ENCODE measurements at places on chromosomes 16 and 17. TPM values are rescaled to one million over a fixed set of nuclear protein-coding genes. Genes with fewer than 3 reads are reported as not detected.

RHBDF1 gene
- total RNA-seq = 20.0 TPM

TRAPPC1 gene
- 107 TPM for total RNA-seq

NPIPB9 gene
- total RNA-seq = 0.30 TPM

NPIPB8 gene
- not detected for total RNA-seq

MYLK3 gene
- 274 TPM for total RNA-seq

MMP15 gene
- 62.2 TPM for total RNA-seq

KRT40 gene
- not detected for total RNA-seq

CHD9NB gene
- 0.97 TPM for total RNA-seq

KRTAP4-1 gene
- total RNA-seq = not detected

SOX15 gene
- total RNA-seq = 1.2 TPM

ANKRD11 gene
- total RNA-seq = 75.2 TPM

HSD11B2 gene
- 0.89 TPM for total RNA-seq

CXCL16 gene
- 3.5 TPM for total RNA-seq

SLC12A3 gene
- total RNA-seq = not detected

ABCA6 gene
- 21.5 TPM for total RNA-seq

CES3 gene
- total RNA-seq = 1.6 TPM

SLFN11 gene
- total RNA-seq = 18.2 TPM

TP53TG3C gene
- 0.42 TPM for total RNA-seq

CIBAR2 gene
- total RNA-seq = not detected

TNFRSF17 gene
- not detected for total RNA-seq

SDR42E2 gene
- not detected for total RNA-seq

CCDC200 gene
- total RNA-seq = not detected

ALOXE3 gene
- not detected for total RNA-seq

WRAP53 gene
- 5.3 TPM for total RNA-seq

NARF gene
- 90.4 TPM for total RNA-seq

CDH16 gene
- not detected for total RNA-seq

RHBDL1 gene
- 1.9 TPM for total RNA-seq

CCL5 gene
- total RNA-seq = 4.2 TPM

TPSB2 gene
- total RNA-seq = 7.3 TPM

TNP2 gene
- not detected for total RNA-seq

NTN1 gene
- 28.4 TPM for total RNA-seq

KRT28 gene
- not detected for total RNA-seq

CALB2 gene
- 1.6 TPM for total RNA-seq

EXOC3L1 gene
- total RNA-seq = 4.1 TPM

CLDN6 gene
- total RNA-seq = not detected

SYCE1L gene
- total RNA-seq = 2.1 TPM

KPNA2 gene
- total RNA-seq = 21.3 TPM

IRX5 gene
- 0.47 TPM for total RNA-seq

AP2B1 gene
- total RNA-seq = 119 TPM

NHERF2 gene
- total RNA-seq = 235 TPM

SRCIN1 gene
- 1.4 TPM for total RNA-seq

MGAT5B gene
- not detected for total RNA-seq

GDPD3 gene
- 2.0 TPM for total RNA-seq

MYH8 gene
- not detected for total RNA-seq

NLGN2 gene
- total RNA-seq = 6.5 TPM
